Mucosa of descending colon (tissue), 3 donors: ENCODE measurements at places on chromosomes 5 and 9.

- no peak for DNase-seq
These were observed 93.4 kb downstream of the KCNIP1 start for GRCh38 chr5:170597109-170597751.

DNA sequence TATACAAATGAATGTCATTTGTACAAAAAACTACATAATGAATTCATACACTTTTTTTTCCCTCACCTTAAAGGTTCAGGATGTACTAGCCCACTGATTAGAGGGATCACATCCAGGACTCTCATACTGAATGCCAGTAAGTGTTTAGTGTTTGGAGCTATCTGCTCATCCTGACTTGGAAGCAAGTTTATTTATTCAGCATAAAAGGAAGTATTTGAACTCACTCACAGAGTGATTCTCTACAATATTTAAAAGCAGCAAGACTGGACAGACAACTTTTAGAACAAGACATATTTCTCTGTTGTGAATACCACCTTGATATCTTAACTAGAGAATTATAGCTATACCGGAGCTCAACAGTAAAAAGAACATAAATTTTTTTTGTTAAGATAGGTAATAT is 14.8 kb upstream of the IQGAP2 start:
- no peak for DNase-seq

- DNase-seq, result no peak
These were observed 12.4 kb downstream of the MRPS30 start for GRCh38 chr5:44821164-44821563.

GRCh38 chr9:82745919-82746318 is 317.0 kb downstream of the RASEF start:
- DNase-seq, result no peak

- no peak for DNase-seq
These were observed 152.7 kb downstream of the COL23A1 start for GRCh38 chr5:178437386-178438075.

DNA sequence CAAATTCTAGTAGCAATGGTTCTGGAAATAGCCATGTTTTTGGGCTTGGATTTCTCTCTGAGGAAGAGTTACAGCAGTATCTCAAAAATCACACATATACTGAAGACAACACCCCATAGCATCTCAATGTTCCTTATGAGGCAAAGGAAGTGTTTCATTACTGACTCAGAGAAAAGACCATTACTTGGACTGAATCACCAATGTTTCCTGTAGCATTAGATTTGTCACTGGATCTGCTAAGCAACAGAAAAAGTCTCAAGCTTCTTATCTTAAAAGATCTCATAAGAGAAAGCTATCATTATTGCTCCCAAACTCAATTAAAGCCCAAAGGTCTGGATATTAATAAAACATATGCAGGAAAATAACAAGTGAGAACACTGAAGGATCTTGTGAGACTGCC is 272.4 kb downstream of the ADAMTS6 start:
- DNase-seq, result no peak

- DNase-seq, result no peak
These were observed 247.1 kb downstream of the SYK start for GRCh38 chr9:91048749-91049148.

- no peak for DNase-seq
These were observed 53.5 kb upstream of the CNTLN start for GRCh38 chr9:17081351-17081750.

GRCh38 chr9:107260437-107261081 is 22.5 kb upstream of the RAD23B start:
- DNase-seq, result no peak

DNA sequence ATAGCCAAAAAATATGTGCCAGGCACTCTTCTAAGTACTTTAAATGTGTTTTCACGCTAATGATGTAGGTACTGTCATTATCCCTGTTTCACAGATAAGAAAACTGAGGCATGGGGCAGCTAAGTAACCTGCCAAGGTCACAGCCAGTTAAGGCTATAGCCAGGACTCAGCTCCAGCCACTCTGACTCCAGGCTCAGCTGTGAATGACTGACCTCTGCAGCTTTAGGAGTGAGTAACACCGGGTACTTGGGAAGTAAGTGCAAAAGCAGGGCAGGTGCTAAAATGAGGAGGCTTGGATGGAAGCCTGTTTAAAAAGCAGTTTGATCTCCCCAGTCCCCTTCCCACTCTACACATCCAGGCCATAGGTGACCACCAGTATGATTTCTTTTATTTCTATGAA is 10.6 kb upstream of the SHC3 start:
- DNase-seq, result no peak

- DNase-seq, result peak; percentile 85
These were observed 41.4 kb upstream of the CLPTM1L start for GRCh38 chr5:1386274-1386717.

- no peak for DNase-seq
These were observed 108.8 kb downstream of the PDE8B start for GRCh38 chr5:77319117-77319804.

DNA sequence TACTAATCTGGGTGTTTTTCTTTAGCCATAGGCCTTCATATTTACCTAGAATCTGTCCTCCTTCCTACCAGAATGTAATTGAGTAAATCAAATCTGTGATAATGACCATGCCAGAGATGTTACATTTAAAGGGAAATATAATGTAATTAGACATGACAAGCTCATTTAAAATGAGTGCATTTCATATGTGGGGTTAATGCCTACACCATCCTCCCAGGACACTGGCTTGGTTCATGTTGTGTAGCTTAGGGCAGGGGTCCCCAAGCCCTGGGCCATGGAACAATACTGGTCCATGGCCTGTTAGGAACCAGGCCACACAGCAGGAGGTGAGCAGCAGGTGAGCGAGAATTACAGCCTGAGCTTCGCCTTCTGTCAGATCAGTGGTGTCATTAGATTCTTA is 276.9 kb upstream of the DAP start:
- DNase-seq, result no peak

DNA sequence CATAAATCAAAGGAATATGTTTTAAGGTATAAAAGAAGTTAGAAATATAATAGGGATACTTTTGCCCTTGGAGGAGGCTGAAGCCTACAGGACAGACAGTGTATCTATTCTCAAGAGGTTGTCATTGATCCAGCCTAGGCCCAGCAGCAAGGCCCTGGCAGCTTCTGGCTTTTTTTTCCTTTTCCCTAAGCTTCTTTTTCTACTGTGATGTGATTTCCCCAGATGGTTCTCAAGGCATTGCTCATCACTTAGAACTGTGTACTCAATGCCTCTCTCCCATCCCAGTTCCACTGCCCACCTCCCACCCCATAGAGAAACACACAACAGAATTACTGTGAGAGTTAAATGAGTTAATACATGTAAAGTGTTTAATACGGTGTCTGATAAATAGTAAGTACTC is 88.6 kb downstream of the SLC44A1 start:
- no peak for DNase-seq

GRCh38 chr9:93522736-93523135 is 53.6 kb upstream of the PHF2 start:
- DNase-seq, result no peak

DNA sequence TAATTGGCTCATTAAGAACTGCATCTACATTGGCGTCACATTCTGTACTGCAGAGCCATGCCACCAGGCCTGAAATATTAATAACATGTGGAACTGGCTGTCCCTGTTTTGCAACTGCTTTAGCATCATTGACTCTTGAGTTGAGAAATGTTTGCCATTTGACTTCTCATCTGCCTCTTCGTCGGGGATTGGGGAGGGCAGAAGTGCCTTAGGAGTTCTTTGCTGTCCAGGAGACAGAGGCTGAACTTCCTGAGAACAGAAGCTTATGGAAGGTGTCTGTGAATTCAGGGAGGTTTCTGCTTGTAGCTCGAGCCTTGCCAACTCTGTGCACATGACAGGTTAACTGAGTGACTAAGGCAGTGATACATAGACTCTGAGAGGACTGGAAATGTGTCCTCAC is 265.0 kb downstream of the KIF4B start:
- DNase-seq, result no peak

DNA sequence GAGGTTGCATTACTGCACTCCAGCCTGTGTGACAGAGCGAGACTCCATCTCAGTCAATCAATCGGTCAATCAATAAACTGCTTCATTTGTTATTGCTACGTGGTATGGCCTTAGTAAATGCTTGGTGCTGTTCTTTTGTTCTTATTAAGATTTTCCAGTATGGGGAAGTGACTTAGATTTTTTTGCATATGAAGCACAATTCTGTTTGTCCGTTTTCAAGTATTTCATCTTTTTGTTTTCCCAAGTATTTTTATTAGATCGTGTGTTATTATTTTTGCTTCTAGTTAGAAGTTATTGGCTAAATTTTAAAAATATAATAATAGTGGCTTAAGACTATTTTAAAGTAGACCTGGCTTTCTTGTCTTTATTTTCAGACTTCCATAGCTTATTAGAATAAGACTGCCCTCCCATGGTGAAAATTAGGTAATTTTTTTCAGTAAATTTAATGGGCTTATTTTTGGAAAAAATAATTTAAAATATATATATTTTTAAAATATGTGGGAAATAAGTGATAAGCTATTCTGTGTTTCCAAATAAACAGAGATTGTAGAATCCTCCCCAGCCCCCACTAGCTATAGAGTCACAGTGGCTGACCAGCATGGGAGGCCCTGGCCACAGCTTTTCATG is 14.7 kb upstream of the OMD start:
- no peak for DNase-seq

DNA sequence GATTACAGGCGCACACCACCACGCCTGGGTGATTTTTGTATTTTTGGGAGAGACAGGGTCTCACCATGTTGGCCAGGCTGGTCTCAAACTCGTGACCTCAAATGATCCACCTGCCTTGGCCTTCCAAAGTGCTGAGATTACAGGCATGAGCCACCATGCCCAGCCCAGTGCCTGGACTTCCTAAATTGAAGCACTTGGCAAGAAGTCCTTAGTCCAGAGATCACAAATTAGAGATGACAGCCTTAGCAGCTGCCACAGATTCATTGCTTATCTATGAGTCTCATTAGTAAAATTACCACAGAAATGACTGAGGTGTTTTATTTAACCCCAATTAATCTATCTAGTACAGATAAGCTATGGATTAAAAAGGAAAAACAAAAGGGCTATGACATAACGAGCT is 19.2 kb downstream of the EFCAB9 start:
- no peak for DNase-seq

- DNase-seq, result no peak
These were observed 515.8 kb downstream of the KDM4C start for GRCh38 chr9:7273575-7273974.

DNA sequence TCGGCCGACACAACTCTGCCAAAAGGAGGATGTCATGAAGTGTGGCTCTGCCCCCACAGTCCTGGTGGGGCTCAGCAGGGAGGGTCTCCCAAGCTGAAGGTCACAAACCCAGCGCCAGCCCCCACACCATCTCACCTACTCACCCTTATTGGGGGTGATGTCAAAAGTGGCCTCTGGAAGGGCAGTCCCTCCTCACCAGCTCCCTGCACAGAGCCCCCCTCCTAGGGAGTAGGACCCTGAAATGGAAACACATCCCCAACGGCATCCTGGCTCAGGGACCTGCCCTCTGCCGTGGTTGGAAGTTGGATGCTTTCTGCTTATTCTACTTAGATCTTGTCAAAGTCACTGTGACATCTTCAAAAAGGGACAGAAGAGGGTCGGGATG is 89.5 kb downstream of the NSUN2 start:
- no peak for DNase-seq

DNA sequence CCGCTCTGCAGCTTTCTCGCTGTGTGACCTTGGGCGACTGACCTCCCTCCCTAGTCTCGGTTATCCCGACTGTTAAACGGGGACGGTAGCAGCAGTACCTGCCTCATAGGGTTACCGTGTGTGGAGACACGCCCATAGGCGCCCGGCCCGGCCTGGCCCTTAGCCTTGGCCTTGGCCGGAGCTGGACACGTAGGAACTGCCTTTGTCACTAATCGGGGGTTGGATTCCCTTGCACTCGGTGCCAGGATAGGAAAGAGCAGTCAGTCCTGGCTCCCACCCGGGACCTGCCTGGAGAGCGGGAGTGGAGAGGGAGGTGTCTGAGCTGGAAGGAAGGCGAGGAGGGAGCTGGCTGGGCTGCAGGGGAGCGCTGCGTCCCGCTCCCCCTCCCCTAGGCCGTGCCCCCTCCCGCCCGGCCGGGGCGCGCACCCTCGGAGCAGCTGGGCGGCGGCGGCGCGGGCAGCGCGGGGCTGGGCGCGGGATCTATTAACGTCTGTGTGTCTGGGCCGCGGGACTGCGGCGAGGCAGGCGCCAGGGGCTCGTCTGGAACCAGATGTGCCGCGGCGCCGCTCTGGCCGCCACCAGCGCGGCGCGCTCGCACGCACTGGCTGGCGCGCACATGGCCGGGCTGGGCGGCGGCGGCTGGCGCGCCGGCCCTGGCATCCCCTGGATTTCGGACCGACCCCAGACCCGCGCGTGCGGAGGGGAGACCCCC is 31.7 kb downstream of the PRRX2 start:
- DNase-seq, result peak; percentile 63

GRCh38 chr9:13863112-13863511 is 450.8 kb downstream of the NFIB start:
- no peak for DNase-seq

- no peak for DNase-seq
These were observed 28.0 kb downstream of the TBCA start for GRCh38 chr5:77748160-77748559.

DNA sequence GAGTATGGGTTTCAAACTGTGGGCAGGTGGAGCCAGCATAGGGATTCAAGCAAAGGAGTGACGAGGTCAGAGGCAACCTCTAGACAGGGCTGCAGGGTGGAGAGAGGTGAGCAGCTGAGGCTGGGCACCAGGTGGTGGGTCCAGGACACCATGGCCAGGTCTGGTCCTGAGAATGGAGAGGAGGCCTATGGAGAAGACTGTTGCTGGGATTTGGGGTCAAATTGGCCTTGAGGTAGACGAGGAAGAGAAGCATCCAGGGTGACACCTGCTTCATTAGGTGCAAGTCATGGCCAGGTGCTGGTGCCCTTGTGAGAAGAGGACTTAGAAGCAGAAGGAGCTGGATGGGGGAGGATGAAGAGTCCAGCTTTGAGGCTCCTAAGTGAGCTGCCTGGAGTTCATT is 99.6 kb downstream of the NSG2 start:
- no peak for DNase-seq

- no peak for DNase-seq
These were observed 234.1 kb downstream of the ADGRV1 start for GRCh38 chr5:90792725-90793124.

- peak; percentile 12 for DNase-seq
These were observed 79.8 kb upstream of the CAST start for GRCh38 chr5:96582343-96582742.

DNA sequence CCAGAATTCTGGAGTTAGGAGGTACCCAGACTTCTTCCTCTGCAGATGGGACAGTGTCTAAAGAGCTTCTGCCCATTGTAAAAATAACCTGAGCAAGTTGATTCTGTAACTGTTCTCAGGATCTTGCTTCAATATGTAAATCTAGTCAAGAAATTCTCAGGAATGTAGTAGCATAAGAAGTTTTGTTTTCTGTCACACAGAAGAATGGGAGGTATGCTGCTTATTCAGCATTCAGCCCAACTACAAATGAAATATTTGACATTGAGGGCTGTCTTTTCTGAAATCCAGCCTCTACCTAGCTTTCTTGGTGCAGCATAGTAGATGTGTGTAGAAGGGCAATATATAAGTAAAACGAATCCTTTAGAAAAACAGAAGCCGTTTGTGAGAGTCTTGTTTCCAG is 13.8 kb downstream of the MACIR start:
- DNase-seq, result no peak

GRCh38 chr5:126358525-126358924 is 64.7 kb upstream of the GRAMD2B start:
- DNase-seq, result no peak
